ENCODE measurements at places on chromosomes 3 and 15.

DNA sequence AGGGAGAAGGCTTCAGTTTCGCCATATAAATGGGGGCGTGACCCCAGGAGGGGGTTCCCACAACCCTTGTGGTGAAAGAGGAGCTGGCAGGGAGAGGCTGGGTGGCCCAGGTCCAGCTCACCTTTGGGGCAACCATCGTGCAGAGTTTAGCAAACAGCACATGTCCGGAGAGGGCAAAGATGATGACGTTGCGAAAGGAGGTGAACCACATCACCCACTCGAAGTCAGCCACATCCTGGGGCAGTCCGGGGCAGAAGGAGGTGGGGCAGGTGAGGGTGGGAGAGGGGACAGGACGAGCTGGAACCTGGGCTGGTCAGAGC lies 3.7 kb downstream of the HHATL start:
- no peak for DNase-seq

DNA sequence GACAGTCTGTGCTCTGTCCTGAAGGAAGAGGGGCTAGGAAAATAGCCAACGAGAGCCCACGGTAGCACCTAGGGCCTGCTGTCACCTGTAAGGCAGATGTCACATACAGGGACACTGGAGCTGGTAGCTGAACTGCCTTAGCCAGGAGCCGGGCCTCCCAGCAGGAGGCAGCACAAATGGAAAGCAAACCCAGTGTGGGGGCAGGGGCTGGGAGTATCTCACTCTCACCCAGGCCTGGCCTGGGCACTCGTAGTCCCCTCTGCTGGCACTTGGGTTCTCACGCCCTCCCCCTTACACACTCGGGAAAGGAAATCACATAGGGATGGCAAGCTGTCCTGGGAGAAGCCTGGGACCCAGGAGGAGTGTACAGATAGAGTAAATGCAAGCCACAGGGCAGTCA lies 173.1 kb upstream of the CHRNA7 start:
- no peak for DNase-seq

DNA sequence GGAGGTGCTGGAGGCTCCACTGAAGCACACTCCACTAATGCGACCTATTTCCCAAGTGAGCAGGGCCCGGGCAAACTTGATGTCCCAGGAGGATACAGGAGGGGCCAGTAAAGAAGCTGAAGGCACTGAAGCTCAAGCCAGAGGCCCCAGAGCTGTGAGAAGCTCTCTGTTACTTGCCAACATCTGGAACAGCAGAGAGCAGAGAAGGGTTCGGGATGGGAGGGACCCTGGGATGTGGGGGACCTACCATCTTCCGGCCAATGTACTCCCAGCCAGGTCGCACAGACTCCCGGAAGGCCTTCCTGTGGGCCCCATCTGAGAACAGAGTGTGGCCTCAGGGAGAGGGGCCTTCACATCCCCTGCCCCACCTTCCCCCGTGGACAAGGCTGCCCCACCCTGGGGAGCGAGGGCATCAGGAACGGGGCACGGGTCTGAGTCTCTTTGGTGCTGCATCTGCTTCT lies 3.1 kb downstream of the HHATL start:
- no peak for DNase-seq

DNA sequence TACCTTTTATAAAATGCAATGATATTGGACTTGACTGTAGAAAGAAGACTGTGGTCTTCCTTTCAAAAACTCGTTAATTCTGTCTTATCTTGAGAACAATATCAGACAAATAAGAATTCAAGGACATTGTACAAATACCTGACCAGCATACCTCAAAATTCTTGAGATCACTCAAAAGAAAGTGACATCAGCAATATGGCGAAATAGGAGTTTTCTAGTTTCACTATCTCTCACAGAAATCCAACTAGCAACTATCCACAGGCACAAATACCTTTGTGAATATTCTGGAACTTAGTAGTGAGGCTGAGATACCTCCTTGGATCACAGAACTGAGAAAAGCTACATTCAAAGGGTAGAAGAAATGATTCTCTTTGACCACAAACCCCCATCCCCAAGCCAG lies 419.7 kb downstream of the ZNF385D start:
- no peak for DNase-seq

GRCh38 chr3:111926266-111926676 lies 52.6 kb upstream of the ABHD10 start:
- DNase-seq: no peak

- DNase-seq: no peak
Measured at GRCh38 chr15:80944818-80945217, 44.8 kb downstream of the MESD start.

- DNase-seq: no peak
Measured at GRCh38 chr3:190120269-190121060, at the start of gene P3H2. Gene P3H2 (minus strand): TSS chr3:190120897. CDS start chr3:190120731, 166 bp downstream.

DNA sequence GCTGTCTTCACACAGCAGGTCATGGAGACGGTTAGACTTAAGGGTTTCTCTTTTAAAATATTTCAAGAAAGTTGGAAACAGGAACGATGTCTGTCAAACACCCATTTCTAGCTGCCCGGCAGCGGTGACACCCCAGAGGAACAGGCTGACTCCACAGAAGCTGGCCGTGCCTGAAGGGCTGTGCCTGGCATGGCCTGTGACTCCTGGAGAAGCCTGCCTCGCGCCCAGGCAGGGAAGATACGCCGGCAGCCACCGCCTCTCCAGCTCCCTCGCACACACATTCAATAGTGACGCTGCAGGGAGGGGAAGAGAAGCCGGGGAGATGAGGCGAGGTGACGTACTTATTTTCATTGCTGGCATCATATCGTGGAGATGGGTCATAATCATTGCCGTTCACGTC lies 59.9 kb downstream of the PCSK6 start:
- no peak for DNase-seq

Data from naive B cell (primary cell).